ENCODE measurements at places on chromosomes 3 and 15. TPM values are rescaled to one million over a fixed set of nuclear protein-coding genes. Genes with fewer than 3 reads are reported as not detected.

The CYP1A2 gene
- 32.9 TPM for total RNA-seq

- DNase-seq: no peak
- no peak overlapping the region for H3K27ac ChIP-seq
- H3K36me3 ChIP-seq: no peaks in the 10 kb centered on the region
- H3K27me3 ChIP-seq: no peaks in the 10 kb centered on the region
These were observed 131.6 kb upstream of the MITF start for GRCh38 chr3:69607466-69608305.

The SI gene
- total RNA-seq: not detected

The GOLGA8B gene
- total RNA-seq: 53.4 TPM

The OIP5 gene
- total RNA-seq: not detected

GRCh38 chr15:57540211-57540610 is 51.5 kb upstream of the MYZAP start:
- DNase-seq: no peak
- no peaks in the 10 kb centered on the region for H3K4me1 ChIP-seq
- no peak overlapping the region for H3K4me3 ChIP-seq
- H3K36me3 ChIP-seq: peaks cover 45% of the 10 kb centered on the region
- no peaks in the 10 kb centered on the region for H3K27me3 ChIP-seq

Data from right lobe of liver (tissue), 6 donors.